ENCODE measurements at places on chromosomes 16 and 17.

GRCh38 chr17:18176176-18176575 is 7.5 kb upstream of the ALKBH5 start:
- DNase-seq, result no peak

DNA sequence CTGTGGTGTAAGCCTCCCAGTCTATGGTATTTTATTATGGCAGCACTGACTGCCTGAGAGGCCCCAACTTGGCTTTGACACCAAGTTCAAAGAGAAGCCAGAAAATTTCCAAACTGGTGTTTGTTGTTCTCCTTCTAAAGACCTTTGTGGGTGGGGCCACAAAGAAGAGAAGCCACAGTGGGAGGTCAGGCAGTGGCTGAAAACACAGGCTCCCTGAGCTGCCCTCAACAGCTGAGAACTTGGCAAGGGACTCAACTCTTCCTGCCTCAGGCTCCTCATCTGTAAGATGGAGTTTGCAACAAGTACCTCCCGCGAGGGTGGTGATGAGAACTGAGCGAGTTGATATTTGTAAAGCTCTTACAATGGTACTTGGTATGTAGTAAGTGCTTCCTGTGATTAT is 18.2 kb downstream of the CES5A start:
- no peak for DNase-seq

DNA sequence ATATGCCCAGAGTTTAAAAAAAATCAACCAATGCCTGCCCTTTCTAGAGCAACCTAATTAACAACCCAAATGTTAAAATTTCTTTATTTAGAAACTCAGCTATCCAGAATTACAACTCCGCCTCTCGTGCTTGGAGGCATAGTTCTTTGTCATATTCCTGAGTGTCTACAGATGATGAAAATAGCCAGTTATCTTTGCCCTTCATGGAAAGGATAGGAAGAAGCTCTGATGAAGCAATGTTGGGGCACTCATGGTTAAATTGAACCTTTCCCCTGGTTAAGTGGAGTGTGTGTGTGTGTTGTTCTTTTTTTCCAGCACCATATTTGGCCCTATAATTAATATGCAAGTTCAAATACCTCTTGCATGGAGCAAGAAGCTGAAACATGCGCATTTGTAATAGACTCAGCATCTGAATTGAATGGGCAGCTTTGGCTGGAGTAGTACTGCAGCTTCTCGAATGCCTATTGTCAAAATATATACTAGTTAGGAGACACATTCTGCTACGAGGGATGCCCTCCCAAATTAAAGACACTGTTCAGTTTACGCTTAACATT is 506.2 kb downstream of the WWOX start:
- DNase-seq, result no peak

DNA sequence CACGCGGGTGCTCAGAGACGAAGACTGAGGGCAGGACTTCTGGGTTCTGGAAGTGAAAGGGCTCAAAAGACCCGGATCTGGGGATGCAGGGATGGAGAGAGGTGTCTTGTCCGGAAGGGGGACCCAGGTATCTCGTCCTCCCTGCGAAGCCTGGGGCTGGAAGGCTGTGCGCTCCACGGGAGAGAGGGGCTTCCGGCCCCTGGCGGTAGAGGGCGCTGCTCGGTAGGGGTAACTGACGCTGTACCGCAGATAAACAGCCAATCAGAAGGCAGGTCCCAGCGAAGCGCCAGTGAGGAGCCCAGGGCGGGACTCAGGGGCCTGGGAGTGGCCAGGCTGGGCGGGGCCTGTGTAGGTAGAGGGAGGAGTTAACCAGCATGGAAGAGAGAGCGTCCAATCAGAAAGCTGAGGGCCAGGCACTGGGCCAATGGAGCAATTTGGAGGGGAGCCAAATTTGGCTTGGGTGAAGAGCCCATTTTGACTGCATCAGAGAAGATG is 804 bp downstream of the TGFB1I1 start:
- peak; percentile 74 for DNase-seq

DNA sequence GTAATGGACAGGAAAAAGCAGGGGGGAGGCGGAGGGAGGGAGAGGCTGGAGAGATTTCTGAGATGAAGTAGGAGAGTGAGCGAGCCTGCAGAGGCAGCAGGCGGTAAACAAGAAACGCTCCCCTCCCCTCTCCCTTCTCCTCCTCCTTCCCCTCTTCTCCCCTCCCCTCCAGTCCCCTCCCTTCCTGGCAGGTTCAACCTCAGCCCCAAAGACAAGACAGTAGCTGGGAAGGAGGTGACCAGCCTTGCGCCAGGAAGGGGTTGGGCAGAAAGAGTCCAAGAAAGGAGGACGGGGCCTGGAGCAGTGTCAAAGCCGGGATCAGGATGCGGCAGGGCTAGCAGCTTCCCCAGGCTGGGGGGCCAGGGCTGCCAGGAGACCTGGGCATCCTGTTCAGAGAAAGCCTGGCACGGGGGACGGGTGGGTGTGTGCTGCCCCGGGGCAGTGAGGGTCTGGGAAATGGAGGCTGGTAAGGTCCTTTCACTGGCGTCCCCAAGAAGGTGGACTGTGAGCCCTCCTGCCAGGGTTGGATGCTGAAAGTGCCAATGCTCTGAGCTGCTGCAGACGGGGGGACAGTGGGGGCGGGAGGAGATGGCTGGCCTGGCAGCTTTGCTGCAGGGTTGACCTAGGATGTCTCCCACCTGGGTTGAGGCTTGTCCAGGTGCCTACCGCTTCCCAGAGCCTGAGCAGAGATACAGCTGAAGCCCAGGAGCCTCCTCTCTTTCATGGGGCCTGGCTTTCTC is 261.6 kb upstream of the TNRC6C start:
- no peak for DNase-seq

DNA sequence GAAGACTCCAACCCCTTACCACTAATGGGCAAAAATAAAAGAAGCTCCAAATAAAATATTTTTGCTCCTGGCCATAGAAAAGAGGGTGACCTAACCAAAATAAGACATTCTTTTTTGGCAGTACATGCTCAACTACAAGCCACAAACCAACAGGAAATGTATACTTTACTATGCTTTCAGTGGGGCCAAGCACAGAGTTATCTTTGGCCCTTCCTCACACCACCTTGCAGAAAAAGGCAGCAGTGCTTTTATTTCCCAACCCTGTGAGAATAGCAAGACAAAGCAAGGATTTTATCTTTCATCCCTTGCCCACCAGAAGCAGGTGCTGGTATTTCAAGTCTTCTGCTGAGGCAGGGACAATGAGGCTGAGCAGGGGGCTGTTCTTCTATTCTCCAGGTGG is 1493.1 kb downstream of the CDH11 start:
- no peak for DNase-seq

- no peak for DNase-seq
These were observed 13.5 kb downstream of the SLC46A1 start for GRCh38 chr17:28392491-28392890.

GRCh38 chr17:30021708-30022317 is 80.4 kb downstream of the EFCAB5 start:
- DNase-seq, result peak; percentile 47

DNA sequence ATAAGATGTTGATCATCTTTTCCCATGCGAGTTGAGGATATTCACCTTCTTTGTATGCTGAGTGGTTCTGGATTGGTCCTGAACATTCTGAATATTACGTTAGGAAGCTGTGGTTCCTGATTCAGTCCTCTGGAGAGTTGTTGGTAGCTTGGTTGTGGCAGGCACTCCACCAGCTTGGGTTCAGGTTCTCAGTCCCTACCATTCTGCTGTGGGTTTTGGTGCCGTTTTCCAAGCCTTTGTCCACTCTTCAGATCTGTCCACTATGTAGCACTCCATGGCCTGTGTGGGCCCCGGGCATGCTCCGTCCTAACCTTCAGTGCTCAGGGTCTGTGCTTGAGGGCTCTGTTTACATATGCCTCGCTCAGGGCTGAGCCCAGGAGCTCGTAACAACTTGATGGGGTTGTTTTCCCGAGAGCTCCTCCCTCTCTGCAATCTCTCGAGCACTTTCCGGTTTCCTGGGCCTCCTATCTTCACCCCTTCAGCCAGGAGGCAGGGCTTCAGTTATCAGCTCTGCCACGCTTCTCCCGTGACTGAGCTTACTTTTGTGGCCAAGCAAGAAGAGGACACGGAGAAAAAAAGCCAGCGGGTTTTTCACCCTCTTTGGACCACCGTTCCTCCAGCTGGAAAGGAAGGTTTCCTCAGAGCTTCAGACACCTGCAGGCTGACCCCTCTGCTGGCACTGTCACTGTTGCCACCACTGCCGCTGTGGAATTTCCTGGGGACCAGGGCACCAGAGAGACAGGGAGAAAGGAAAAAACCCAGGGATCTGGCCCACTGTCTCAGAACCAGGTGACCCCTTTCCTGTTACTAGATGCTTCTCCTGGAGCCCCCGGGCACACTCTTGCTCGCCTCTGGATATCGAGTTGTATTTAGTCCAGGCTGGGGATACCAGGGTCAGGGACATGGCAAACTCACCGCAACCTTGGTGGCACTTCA is 19.6 kb downstream of the KIAA0513 start:
- DNase-seq, result peak; percentile 41

- no peak for DNase-seq
These were observed 33.3 kb downstream of the RPH3AL start for GRCh38 chr17:319266-319665.

DNA sequence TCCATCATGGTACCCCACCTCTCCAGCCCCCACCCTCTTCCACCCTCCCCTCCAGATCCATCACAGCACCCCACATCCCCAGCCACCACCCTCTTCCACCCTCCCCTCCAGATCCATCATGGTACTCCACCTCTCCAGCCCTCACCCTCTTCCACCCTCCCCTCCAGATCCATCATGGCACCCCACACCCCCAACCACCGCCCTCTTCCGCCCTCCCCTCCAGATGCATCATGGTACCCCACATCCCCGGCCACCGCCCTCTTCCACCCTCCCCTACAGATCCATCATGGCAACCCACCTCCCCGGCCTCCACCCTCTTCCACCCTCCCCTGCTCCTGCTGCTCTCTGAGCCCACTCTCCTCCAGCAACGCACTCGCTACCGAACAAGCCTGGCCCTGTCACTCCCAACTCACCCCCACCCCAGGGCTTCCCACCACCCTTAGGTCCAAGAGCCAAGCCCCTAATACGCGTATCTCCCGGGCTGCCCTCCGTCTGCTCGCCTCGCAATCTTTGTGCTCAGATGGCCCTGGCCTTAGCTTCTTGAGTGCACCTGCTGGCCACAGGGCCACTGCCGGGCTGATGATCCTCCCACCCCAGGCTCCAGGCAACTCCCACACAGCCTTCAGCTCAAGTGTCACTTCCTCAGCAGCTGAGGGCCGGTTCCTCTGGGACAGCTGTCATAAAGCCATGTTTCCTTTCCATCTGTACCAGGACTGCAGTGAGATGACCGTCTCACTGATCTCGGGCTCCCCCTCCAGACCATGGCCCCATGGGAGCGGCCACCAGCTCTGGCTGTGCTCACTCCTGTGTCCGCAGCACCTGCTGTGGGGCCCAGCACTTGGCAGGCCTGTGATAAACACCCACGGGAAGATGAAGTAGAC is 25.5 kb downstream of the KDM8 start:
- no peak for DNase-seq

DNA sequence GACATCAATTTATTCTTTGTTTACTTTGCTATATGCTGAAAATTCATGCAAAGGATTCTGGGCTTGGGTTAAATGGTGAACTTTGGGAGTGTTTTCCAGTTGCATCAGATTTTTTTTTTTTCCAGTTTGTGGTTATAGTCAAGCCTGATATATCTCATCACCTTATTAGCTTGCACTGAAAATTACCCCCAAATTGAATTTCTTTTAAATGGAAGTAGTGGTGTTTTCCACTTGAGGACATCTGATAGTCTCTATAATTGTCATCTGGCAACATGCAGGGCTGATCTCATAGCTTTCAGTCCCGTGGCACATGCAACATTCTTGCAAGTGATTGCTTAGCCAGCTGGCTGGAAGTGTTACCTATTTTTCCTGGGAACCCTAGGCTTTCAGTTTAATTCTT is 4.7 kb upstream of the KRTAP3-1 start:
- DNase-seq, result no peak

DNA sequence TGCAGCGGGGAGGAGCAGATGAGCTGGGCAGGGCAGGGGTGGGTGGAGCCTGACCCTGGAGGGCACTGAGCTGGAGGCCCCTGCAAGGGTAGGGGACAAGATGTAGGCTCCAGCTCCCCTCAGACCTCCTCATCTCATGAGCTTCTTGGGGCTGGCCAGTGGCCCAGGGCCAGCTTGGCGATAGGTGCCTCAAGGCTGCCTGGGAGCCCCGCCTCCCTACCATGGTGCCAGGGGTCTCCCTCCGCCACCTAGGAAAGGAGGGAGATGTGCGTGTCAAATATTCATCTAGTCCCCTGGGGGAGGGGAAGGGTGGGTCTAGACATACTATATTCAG is 3.9 kb downstream of the HIRIP3 start:
- DNase-seq, result no peak

GRCh38 chr16:89122322-89122851 is 28.7 kb downstream of the ACSF3 start:
- DNase-seq, result peak; percentile 75

DNA sequence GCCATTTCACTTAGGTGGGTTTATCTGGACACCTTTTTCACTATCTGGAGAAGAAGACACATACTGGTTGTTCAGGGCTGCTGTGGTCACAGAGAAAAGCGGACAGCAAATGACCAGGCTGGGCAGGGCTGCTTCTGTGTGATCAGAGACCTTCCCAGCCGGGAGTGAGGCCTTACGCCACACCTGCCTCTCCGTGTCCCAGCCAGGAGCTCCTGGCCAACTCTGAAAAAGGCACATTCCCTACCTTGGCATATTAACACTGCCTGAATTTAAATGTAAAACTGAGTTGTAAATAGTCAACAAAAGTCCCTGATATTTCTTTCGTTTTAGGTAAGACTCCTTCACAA is 9.1 kb upstream of the SOST start:
- DNase-seq, result no peak

DNA sequence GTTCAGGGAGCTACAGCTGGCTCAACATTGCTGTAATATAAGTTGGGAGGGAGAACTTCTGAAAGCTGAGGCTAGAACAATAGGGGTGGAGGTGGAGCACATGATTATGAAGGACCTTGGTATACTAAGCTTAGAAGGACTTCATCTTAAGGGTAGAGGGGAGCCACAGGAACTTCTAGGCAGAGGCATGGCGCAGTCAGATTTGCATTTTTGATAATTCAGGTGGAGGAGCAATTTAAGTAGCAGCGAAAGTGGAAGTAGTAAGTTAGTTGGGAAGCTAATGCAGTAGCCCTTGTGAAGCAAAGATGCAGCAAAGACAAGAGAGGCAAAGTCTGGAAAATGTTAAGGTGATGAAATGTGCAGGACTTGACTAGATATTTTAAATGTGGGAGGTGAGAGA is 144.1 kb downstream of the SPECC1 start:
- DNase-seq, result no peak

GRCh38 chr16:65668064-65668595 is 546.3 kb upstream of the CDH11 start:
- no peak for DNase-seq

GRCh38 chr16:71961066-71962039 is 38.8 kb downstream of the PKD1L3 start:
- DNase-seq, result peak; percentile 92
